ENCODE measurements at places on chromosomes 6 and 20. TPM values are rescaled to one million over a fixed set of nuclear protein-coding genes. Genes with fewer than 3 reads are reported as not detected.

DNA sequence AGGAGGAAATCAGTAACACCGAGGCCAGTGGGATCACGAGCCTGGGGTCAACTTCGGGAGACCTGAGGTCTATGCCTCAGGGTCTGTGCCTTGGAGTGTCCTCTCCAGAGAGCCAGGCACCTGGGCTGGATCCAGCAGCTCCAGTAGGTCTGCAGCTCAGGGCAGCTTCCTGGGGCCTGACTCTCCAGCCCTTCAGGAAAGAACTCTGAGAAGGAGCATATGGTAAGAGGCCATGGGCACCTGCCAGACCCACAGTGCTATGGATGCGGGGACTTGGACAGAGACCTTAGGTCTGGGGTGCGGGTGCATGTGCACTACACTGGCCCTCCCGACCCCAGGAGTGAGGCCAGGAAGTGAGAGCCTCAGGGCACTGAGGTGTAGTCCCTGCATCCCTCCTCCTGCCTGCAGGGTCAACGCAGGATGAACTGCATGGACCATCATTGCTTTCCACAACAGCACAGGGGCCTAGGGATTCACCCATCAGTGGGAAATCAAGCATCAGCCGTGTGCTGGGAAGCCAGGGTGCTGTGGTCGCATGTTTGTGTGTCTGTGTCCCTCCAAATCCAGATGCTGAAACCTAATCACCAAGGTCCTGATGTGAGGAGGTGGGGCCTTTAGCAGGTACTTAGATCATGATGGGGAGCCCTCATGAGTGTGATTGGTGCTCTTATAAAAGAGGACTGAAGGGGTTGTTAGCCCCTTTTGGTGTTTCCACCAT is 210.9 kb upstream of the CST7 start:
- H3K36me3 ChIP-seq, result no peaks in the 10 kb centered on the region
- H3K27ac ChIP-seq, result no peak overlapping the region
- DNase-seq, result no peak
- H3K4me1 ChIP-seq, result no peaks in the 10 kb centered on the region
- H3K27me3 ChIP-seq, result no peaks in the 10 kb centered on the region

DNA sequence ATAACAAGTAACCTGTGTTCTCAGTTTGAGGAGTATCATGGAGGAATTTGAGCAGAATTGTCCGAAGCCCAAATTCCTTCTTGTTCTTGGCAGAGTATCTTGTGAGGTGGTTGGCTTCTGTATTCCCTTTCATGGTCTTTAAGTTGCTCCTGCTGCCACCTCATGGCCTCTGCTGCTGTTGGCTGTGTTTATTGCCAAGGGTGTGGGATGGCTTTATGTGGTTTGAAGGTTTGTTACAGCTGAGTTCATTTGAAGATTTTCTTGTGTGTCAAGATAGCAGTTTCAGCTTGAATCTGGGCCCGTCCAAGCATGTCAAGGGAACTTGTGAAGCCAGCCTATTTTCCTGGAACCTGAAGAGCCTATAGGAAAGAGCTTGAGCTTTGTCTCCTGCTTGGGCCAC is 20.2 kb upstream of the TTK start:
- DNase-seq, result no peak
- H3K27me3 ChIP-seq, result no peaks in the 10 kb centered on the region
- no peak overlapping the region for H3K27ac ChIP-seq
- H3K4me3 ChIP-seq, result no peak overlapping the region

Gene BANF2
- total RNA-seq, result not detected

GRCh38 chr6:160141001-160141726 is 19.5 kb downstream of the SLC22A1 start:
- H3K4me1 ChIP-seq, result no peaks in the 10 kb centered on the region
- no peaks in the 10 kb centered on the region for H3K27me3 ChIP-seq
- H3K27ac ChIP-seq, result no peak overlapping the region
- DNase-seq, result no peak
- H3K36me3 ChIP-seq, result no peaks in the 10 kb centered on the region

DNA sequence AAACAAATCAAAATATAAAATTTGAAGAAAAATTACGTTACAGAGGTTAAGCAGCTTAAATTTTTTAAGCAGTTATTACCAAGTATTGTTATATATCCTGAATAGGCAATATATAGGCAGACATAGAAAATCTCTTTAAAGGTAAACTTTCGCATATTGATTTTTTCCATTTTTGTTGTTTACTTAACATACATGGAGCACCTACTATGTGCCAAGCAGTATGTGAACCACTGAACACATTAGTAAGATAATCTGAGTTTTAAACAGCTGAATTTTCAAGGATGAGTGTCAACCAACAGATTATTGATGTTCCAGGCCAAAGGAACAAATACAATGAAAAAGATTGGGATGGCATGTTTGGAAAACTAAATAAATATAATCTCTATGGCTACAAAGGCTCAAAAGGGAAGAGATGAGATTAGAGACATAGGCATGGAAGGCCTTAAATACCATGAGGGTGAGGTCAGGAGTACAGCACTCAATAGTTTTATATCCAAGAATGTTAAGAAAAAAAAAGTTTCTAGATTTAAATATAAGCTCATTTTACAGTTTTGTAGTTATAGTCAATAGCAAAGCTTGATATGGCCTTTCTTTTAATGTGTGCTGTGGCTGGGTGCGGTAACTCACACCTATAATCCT is 277.5 kb downstream of the PTPRK start:
- H3K4me3 ChIP-seq, result no peak overlapping the region
- H3K27me3 ChIP-seq, result no peaks in the 10 kb centered on the region
- H3K27ac ChIP-seq, result no peak overlapping the region
- no peak for DNase-seq

GRCh38 chr20:18144541-18145099 is 7.0 kb downstream of the KAT14 start:
- no peak overlapping the region for H3K27ac ChIP-seq
- no peak overlapping the region for H3K4me3 ChIP-seq
- peaks cover 5% of the 10 kb centered on the region for H3K4me1 ChIP-seq
- peaks cover 15% of the 10 kb centered on the region for H3K36me3 ChIP-seq
- DNase-seq, result no peak

Gene TXLNB
- total RNA-seq, result 16.3 TPM

Gene FAM162B
- not detected for total RNA-seq

Gene MAFB
- not detected for total RNA-seq

DNA sequence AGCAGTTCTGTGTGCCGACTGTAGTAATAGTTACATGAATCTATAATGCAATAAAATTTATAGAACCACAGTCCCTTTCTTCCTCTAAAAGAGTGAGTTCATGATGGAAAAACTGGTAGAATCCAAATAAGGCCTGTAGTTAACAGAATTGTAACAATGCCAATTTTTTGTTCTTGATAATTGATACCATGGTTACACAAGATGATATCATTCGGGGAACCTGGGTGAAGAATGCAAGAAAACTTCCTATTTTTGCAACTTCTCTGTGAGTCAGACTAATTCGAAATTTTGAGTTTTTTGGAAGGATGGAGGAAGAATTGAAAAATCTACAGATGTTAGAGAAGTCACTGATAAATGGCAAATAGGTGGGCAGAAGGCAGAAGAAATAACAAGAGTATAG is 381.8 kb downstream of the CDKAL1 start:
- H3K27ac ChIP-seq, result no peak overlapping the region
- peak; percentile 12 for DNase-seq
- H3K4me3 ChIP-seq, result no peak overlapping the region
- H3K27me3 ChIP-seq, result no peaks in the 10 kb centered on the region

- H3K4me1 ChIP-seq, result peaks cover 23% of the 10 kb centered on the region
- no peak for DNase-seq
- no peak overlapping the region for H3K27ac ChIP-seq
- no peaks in the 10 kb centered on the region for H3K36me3 ChIP-seq
These were observed 3.7 kb upstream of the MAP3K5 start for GRCh38 chr6:136795996-136796395.

Gene RMND1
- 25.3 TPM for total RNA-seq

Gene GPANK1
- total RNA-seq, result 18.6 TPM

- H3K36me3 ChIP-seq, result no peaks in the 10 kb centered on the region
- no peaks in the 10 kb centered on the region for H3K27me3 ChIP-seq
- H3K4me3 ChIP-seq, result no peak overlapping the region
- H3K4me1 ChIP-seq, result peaks cover 24% of the 10 kb centered on the region
- H3K27ac ChIP-seq, result no peak overlapping the region
- DNase-seq, result peak; percentile 76
These were observed 3.6 kb upstream of the HINT3 start for GRCh38 chr6:125952764-125953501.

GRCh38 chr6:138227316-138227781 is 9.1 kb upstream of the PBOV1 start:
- no peaks in the 10 kb centered on the region for H3K27me3 ChIP-seq
- H3K4me3 ChIP-seq, result no peak overlapping the region
- H3K4me1 ChIP-seq, result peaks cover 10% of the 10 kb centered on the region

GRCh38 chr6:129920103-129920798 is 59.1 kb upstream of the TMEM244 start:
- no peak overlapping the region for H3K4me3 ChIP-seq
- no peaks in the 10 kb centered on the region for H3K36me3 ChIP-seq
- no peaks in the 10 kb centered on the region for H3K27me3 ChIP-seq
- no peak overlapping the region for H3K27ac ChIP-seq
- no peak for DNase-seq
- no peaks in the 10 kb centered on the region for H3K4me1 ChIP-seq
